Stimulated activated CD4-positive, alpha-beta T cell treated with anti-CD3 and anti-CD28 coated beads, Interleukin-15, amount 100 ng/mL, for 1 hour (primary cell): ENCODE measurements at places on chromosomes 11 and 22.

DNA sequence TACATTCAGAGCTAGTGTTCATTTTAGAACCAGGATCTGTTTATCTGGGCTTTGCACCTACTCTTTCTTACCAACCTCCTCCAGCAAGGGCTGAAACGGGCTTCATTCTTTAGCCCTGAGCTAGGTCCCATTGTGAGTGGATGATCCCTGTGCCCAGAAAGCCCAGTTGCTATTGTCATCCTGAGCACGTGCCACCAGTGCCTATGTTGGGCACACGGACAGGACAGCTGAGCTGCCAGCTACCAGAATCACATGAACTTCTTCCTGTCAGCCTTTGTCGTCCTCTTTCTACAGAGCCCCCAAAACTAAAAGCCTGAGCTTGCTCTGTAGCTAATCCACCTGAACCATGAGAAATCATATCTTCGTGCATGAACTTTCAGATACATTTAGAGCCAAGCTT, 74.4 kb upstream of the NTM start:
- no peak for DNase-seq

GRCh38 chr22:50456466-50457234, 18.2 kb downstream of the SBF1 start:
- no peak for DNase-seq

DNA sequence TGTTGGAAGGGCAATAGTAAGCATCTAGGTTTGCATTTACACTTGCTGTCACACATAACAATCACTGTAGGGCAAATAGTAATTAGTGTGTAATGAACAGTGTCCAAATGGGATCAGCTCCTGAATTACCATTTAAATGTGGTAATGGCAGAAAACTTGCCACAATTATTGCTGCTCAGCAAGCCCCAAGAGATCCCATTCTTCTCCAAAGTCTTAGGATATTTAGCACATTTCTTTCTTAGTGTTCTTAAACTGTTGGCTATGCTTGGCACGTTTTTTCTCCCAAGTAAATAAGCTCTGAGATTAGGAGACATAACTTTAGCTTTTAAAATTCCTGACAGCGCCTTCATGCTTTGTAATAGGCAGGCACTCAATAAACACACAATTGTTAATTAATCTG, 1037.0 kb downstream of the DLG2 start:
- DNase-seq, result no peak

DNA sequence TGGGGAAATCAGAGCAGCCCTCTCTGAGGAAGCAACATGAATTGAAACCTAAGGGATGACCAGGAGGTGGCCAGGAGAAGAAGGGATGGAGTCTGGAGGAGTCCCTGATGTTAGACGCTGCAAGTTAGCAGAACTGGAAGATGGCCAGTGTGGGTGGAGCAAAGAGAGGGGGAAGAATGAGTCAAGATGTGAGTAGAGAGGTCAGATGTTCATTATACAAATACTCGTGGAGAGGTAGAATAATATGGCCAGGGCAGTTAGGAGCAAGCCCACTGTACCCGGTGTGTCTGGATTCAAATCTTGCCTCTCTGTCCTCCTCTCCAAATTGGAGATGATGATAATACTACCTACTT, 242.0 kb downstream of the TENM4 start:
- no peak for DNase-seq

DNA sequence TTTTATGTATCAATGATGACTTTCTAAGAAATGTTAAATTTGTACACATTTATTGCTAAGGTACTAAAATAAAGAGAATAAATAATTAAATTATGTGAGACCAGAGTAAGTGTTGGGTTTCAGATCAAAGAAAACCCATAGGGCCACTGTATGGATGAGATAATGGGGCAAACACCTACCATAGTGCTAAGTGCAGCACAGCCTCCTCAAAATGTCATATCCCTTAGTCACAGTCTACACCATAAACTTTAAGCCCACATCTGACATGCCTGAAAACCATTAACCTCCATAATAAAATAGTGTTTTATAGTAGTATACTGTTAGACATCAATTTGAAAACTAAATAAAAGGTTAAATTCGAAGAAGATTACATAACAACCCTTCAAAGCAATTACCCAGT, 37.5 kb downstream of the SESN3 start:
- DNase-seq, result no peak
